ENCODE measurements at places on chromosomes 5 and 9.

GRCh38 chr5:168793841-168794837 is 215.0 kb upstream of the PANK3 start:
- peak; percentile 60 for DNase-seq

- no peak for DNase-seq
Observed at GRCh38 chr9:128835246-128836210, 5.9 kb upstream of the SPOUT1 start.

- no peak for DNase-seq
Observed at GRCh38 chr5:168088410-168089173, 202.9 kb upstream of the WWC1 start.

- DNase-seq, result no peak
Observed at GRCh38 chr5:77356740-77357139, 135.4 kb downstream of the WDR41 start.
